Thoracic aorta (tissue), 2 donors: ENCODE measurements at places on chromosomes 1 and 21.

DNA sequence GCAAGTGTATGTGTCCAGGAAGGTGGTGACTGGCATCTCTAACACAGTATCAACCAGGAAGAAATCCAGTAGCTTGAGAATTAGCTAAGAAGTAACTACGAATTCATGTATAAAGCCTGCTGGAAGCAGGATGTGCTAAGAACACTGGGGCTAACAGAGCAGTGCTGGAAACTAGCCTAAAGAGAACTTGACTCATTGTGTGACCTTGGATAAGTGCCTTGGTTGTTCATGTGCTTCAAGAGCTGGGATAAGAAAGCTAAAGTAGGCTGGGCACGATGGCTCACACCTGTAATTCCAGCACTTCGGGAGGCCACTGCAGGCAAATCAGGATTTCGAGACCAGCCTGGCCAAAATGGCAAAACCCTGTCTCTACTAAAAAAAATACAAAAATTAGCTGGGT, 186.9 kb downstream of the RRAGC start:
- DNase-seq: no peak

DNA sequence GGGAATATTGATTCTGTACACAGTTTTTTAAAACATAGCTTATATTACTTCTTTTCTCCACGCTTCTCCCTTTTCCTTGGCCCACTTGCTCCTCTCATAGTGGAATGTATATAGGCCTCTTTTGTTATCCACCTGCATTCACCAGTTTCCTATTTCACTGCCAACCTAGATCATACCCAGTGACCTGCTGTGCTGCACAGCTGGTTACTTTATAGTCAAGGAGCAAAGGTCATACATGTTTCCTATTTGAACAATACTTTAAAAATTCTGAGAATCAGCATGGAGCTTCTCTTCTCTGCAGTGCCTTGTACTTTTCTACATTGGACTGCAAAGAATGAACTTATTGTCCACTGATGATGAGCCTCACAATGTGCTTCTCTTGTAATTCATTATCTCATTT, 4.3 kb upstream of the SLC35D1 start:
- DNase-seq: no peak

GRCh38 chr1:43349594-43350306, 9.0 kb upstream of the CDC20 start:
- no peak for DNase-seq

DNA sequence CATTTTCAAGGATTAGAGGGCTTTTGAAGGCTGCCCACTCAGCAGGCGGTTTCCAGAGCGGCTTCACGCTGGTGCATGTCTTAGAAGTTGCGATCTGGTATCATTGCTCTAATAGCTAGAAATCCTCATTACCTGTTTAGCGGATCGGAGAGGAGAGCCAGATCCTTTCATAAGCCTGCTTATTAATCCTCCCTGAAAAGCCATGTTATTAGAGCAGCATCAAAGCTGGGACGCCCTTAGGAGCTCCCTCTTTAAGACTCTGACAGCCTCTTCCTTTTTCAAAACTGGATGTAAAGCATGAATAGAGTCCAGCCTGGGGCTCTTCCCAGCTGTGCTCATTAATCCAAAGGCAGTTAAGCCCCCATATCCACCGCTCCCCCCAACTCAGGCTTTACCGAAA, 13.9 kb upstream of the CTSE start:
- no peak for DNase-seq

- DNase-seq: no peak
These were observed 491.2 kb upstream of the ZRANB2 start for GRCh38 chr1:71572038-71572437.

- no peak for DNase-seq
These were observed 21.7 kb upstream of the TUT4 start for GRCh38 chr1:52574594-52574993.

DNA sequence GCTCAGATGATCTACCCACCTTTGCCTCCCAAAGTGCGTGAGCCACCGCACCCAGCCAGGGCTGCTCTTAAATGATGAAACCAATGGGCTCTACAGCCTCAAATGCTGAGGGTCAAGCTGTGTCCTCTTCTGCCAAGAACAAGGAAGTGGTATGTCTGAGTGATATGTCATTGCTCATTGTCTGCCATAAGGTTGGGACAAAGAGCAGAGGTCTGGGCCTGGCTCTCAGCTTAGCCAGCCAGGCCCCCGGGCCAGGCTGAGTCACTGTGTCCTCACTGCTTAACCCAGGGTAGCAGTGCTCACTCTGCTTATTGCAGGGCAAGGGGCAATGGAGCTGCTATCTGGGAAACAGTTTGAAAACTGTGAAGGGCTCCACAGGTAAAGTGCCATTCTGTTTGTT, 8.3 kb upstream of the ETS2 start:
- no peak for DNase-seq

DNA sequence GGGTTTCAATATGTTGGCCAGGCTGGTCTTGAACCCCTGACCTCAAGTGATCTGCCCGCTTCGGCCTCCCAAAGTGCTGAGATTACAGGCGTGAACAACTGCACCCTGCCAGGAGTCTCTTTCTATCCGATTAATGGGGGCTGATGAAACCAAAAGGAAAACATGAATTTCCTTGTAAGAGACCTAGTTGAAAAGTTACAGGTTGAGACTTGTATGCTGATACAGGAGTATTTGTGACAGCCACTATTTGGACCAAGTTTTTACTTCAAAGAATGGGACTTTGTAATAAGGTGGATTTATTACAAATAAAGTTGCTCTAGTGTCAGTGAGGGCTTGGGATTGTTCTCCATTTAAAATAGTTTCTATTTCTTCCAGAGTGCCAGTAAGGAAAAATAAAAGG, 43.6 kb upstream of the TMEM61 start:
- DNase-seq: no peak

DNA sequence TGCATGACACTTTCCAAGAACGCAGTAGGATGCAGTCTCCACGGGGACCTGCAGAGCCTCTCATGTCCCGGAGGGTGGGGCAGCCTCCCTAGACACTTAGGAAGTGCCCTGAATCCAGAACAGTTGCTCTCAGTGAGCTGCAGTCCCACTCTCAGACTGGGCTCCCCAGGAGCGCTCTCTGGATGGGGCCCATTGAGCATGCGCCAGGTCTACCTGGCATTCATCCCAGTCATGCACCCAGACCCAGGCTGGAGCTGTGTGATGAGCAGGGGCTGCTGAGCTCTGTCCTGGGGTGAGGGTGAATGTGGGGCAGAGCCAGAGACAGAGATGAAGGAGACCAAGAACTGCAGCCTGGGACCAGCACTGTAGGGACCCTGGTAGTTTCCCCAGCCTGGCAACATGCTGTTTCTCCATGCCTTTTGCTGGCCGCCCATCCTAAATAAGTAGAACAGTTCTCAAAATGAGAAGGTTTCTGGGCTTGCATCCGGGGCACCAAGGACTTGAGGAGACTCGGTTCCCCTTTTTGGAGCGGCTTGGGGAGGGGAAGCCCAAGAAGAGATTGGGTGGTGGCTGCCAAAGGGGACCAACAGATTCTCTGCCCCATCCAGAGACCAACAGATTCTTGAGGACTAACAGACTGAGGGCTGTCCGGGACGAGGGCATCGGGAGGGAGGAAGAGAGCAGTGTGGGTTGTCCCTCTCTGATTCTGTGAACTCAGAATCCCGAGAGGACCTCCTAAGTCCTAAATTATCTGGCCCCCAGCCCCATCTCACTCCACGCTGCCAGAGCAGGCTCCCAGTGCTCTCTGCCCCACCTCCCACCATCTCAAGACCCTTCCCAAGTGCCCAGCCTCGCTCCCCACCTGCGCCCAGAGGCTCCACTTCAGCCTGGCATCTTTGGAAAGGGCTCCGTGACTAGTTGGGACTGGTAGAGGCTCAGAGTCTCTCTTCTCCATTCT, 1.0 kb upstream of the PGLYRP4 start:
- DNase-seq: no peak

DNA sequence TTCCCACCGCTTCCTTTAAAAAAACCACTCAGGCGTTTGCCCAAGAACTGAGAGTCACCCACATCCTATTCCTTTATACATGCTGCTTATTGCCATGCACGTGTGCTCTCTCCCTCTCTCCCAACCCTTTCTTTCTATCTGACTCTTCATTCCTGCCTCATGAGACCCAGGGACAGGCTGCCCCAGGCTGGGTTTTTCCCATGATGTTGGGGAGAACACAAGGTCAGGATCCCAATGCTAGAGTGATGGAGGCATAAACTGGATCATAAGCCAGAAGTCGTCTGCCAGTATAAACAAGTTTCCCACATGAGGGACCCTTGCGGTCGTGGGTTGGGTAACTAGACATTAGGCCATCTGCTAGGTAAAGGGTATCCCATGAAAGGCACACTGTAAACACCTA, 64.9 kb downstream of the CD2 start:
- no peak for DNase-seq

- DNase-seq: no peak
These were observed 158.9 kb upstream of the COA6 start for GRCh38 chr1:234214129-234214910.

- DNase-seq: no peak
These were observed 276.9 kb upstream of the ZRANB2 start for GRCh38 chr1:71357708-71358107.

DNA sequence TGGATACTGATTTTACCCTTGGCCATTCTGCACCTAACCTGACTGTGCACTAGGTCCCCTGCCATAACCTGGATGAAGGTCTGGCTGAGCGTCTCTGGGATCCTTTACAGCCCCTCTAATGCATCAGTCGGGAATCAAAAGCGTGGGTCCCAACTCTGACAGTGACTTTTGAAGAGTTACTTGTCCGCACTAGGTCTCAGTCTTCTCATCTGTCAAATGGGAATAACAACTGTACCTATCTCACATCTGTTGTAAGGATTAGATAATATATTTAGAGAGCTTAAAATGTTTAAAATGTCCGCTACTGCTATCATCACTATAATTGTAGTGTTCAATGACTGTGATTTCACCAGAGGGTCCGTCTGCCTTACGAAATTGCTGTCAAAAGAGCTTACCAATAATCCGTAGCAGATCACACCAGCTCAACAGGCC, 746 bp downstream of the TADA1 start:
- no peak for DNase-seq

- no peak for DNase-seq
These were observed 51.1 kb downstream of the ZNF326 start for GRCh38 chr1:90045853-90046563.

GRCh38 chr1:30668024-30668423, 55.4 kb downstream of the MATN1 start:
- no peak for DNase-seq

GRCh38 chr1:8915446-8915845, 30.2 kb upstream of the CA6 start:
- no peak for DNase-seq

GRCh38 chr1:147753081-147753480, 7.3 kb downstream of the GJA5 start:
- no peak for DNase-seq

- DNase-seq: no peak
These were observed 6.3 kb downstream of the CDKN2C start for GRCh38 chr1:50976111-50976889.

DNA sequence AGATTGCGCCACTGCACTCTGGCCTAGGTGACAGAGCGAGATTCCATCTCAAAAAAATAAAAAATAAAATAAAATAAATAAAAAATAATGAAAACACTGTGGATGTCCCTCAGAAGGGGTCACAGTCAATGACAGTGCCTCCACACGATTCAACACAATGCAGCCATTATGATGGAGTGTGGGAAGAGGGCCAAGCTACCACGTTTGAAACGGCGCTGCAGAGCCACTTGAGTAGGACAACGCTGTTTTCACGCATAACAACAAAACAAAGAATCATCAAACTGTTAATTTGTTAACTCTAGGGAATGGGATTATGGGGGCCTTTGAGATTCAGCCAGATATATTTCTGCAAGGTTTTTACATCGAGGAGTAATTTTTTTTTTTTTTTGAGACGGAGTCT, 36.5 kb downstream of the NKAIN1 start:
- DNase-seq: no peak

DNA sequence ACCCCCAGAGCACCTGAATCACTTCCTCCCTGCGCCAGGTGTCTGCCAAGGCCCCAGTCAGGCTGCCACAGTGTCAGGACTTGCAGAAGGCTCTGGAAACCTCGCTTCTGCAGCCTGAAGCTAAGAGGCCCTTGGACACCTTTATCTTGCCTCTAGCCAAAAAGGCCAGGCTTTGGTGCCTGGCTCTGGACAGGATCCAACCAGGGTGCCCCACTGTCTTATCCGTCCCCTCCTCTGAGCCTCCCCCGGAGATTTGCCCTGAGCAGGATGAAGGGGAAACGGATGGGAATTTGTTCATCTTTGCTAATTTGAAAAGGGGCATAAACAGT, 12.8 kb upstream of the CLSTN1 start:
- DNase-seq: no peak

GRCh38 chr1:71881611-71882010, 400.7 kb downstream of the NEGR1 start:
- DNase-seq: no peak

- no peak for DNase-seq
These were observed 45.7 kb downstream of the APP start for GRCh38 chr21:26124896-26125295.

DNA sequence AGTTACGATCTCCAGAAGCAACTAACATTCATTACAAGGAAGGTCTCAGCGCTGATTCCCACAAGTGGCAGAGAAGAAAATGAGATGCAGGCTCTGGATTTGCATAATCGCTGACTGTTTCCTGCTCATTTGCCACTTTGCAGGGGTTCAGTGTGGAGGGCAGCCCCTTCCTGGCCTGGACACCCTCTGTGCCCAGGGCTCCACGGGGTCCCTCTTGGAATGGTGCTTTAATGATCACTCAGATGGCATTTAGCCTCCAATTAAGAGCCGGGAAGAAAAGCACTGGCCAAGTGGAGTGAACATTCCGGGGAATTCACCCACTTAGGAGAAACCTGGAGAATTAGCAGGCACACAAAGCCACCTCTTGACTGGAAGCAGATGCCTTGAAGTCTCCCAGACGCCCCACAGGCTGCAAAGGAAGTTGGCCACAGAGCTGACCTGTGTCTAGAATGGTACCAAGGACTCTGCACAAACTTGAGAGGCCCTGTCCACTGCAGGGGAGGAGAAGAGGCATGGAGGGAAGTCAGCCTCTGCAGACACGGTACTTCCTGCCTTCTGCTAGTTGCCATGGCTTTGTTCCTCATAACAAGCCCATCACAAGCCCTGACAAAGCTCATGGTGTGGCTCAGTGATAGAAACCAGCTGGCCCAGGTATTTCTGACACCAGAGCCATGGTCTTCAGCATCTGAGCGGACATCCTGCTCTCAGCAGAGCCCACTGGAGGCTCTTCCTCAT, 157.2 kb downstream of the KAZN start:
- DNase-seq: no peak

DNA sequence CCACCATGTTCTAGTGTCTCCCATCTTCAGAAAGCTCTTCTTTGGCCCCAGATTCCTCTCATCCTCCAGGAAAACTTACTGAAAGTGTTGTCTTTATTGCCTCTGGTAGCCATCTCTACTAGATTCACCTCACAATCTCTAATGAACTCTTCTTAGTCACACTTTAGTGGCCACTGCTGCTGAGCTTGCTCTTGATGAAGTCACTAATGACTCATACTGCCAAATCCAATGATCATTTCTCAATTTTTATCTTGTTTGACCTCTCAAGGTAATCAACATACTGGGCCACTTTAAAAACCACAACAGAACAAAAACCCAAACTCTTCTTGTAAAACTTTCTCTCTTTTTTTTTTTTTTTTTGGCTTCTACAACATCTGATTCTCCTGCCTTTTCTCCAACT, 196.4 kb downstream of the LHX8 start:
- DNase-seq: no peak
